ENCODE measurements at places on chromosomes 6 and 20.

- no peak for DNase-seq
Observed at GRCh38 chr20:58374027-58374850, 14.8 kb upstream of the VAPB start.

DNA sequence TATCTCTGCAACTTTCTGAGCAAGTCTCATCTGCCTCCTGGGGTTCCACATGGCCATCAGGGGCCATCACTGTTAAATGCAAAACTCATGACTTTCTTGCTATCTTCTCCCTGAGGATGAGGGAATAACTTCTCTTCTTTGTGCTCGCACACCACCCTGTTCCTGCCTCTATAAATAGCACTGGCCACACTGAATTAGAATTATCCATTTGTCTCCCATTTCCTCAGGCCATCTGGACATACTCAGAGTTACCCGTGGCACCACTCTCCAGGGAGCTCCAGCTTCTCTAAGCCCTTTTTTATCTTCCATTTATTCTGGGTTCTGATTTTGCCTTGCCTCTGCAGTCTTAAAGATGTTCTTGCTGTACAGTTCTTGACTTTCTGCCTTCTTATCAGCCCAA is 72.8 kb upstream of the ECI2 start:
- DNase-seq: no peak

DNA sequence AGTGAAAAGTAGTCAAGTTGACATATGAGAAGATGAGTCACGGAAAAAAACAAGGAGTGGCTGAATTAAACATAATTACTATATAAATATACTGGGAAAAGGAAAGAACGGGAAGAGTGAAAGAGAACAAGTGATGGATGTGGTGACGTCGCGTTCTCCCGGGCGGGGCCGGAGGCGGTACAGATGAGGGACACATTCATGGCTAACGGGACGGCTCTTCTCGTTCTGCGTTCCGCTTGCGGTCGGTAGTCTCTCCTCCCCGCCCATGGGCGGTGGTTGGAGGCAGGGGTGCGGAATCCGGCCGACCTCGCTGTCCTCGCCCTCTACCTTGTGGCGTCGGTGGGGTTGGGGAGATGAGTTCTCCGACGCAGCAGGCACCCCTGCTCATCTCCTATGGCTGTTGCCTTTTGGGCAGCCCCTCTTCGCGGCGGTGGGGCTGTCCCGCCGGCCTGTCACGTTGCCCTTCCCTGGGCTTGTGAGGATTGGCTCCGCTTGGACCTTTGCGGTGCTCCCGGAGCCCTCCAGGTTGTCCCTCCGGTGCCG is 22.5 kb downstream of the HLA-G start:
- DNase-seq: no peak

DNA sequence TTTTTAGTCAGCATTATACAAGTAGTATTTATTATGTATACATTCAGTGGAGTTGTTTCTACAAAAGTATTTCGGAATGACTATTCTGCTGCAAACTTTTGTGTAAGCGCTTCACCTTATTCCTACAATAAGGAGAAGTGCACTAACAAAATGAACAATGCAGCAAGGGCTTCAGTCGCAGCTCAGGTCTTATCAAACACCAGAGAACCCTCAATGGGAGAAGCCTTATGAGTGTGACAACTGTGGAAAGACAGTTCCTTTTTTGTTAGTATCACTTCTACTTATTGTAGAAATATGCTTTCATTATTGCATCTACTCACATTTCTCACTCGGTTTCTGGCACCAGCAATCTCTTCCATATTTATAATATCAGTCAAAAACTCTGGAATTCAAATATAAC is 18.8 kb downstream of the ZKSCAN3 start:
- DNase-seq: no peak

- no peak for DNase-seq
Observed at GRCh38 chr20:44790638-44791393, 19.5 kb downstream of the RIMS4 start.

DNA sequence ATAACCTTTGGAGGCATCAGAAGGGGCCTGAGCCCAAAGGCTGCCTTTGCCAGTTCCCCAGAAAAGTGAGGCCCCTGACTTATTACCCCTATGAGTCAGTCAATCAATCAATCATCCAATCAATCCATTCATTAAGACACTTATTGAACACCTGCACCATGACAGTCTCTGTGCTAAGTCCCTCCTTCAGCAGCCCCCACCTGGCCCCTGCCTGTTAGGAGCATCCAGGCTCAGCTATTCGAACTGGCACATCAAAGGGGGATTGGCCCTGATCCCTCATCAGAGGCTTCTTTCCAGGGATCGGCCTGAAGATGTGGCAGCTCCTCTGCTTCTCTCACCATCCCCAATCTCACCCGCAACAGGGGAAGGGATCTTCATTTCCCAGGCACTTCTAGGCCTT is 27.7 kb upstream of the VEGFA start:
- no peak for DNase-seq

GRCh38 chr6:155067956-155068615 is 73.0 kb downstream of the TIAM2 start:
- DNase-seq: no peak

- DNase-seq: no peak
Observed at GRCh38 chr6:127990074-127990473, 89.2 kb upstream of the THEMIS start.

DNA sequence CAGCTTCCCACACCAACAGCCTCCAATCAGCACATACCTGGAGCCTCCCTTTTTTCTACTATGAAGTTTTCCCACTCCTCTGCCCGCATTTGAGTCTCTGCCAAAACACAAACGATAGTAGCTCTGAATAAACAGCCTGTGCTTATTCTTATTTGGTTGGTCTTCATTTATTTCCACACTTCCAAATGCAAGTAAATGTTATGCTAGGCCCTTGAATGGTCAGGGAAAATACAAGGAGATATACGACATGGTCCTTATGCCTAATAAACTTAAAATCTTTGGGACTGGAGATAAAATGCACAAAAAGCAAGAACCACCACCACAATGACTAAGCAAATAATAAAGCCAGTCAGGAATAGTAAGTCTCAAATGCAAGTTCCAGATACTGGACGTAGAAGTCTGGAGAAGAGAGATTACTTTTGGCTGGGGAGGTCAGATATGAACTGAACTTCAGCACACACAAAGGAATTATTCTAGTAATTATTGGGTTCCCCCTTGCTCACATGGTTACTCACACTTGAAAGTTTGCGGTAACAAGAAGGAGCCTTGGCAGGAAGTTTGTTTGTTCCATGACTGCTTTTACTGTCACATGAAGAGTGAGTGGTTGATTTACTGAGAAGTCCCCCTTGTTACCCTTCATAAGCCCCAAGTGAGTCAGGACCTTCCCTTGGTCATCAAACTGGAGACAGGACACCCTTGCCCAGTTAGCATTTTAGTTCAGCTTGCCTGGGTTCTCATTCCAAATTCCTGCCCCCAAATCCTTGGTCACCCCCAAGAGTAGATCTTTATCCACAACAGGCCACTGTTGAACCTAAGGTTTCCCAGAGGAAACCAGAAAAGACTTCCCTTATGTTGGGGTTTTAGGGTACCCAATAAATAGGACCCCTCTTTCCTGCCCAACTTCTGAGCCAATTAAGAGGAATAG is 511.2 kb upstream of the JARID2 start:
- no peak for DNase-seq

- DNase-seq: no peak
Observed at GRCh38 chr20:36670665-36671357, 24.8 kb upstream of the SLA2 start.

DNA sequence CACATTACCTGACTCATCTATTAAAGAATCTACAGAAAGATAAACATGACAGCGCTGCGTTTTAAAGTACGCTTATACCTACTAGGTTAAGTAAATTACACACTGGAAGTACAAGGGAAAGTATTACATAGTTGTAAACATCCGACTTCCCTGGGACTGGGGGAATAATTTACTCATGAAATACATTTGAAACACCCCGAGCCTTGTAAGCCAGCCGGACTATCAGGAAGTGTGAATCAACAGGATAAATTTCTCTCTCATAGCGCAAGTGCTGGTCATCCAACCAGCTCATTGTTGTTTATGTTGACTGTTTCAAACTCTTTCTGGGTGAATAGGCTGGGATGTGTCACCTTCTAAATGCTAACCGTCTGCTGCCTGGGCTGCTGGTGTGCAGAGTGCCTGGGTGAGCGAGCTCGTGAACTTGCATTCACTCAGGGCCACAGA is 4.9 kb downstream of the BMP6 start:
- no peak for DNase-seq

GRCh38 chr6:12602951-12603672 is 113.5 kb upstream of the PHACTR1 start:
- DNase-seq: no peak

DNA sequence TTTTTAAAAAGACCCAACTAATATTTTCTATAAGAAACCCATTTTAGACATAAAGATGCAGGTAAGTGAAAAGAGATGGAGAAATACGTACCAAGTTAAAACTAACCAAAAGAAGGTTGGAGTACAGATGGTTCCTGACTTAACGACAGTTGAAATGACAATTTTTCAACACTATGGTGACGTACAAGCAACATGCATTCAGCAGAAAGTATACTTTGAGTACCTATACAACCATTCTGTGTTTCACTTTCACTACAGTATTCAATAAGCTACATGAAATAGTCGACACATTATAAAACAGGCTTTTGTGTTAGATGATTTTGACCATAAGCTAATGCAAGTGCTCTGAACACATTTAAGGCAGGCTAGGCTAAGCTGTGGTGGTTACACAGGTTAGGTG is 228.9 kb downstream of the RNGTT start:
- no peak for DNase-seq

DNA sequence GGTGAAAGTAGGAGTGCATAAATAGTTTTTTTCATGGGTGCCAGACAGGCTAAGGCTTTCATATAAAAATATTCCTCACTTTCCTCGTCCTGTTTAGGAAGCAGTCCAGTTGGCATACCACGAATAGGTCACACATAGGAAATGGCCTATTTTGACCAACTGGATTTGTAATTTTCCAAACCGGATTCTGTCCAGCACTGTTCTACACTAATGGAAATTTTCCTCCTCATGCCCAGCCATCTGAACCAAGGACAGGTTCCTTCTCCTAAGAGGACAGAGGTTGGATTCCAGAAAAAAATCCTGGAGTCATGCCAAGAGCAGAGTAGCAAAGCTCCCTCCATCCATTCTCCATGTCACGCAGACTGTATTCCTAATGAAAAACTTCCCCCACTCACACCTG is 43.1 kb downstream of the PANK2 start:
- no peak for DNase-seq

GRCh38 chr6:64786736-64787135 is 920.3 kb downstream of the EYS start:
- DNase-seq: no peak

DNA sequence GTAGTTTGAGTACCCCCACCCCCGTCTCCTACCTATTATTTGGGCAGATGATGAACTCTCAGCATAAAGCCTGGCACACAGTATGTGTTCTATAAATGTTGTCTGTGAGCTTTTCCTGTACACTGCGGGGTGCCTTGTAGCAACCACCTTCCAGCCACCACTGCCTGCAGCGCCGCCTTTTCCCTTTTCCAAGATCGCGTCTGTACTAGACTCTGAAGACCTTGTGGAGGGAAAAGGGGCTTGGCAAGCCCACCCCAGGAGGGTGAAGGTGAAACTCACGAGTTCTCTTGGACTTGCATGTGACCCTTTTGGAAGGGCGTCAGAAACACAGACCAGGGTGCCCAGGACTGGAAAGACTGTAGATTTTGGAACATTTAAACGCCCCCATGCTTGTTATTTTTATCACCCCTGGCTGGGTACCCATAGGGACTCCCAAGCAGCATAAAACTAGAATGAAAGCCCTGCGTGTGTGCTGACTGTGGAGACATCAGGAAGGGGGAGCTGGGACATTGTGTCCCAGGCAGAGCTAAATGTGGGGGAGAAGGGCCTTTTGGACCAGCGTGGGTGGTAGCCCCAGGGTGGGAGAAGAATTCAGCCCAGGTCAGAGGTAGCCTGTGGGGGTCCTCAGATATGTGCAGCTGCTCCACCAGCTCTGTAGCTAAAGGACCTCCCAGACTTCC is 8.3 kb downstream of the BAK1 start:
- no peak for DNase-seq

DNA sequence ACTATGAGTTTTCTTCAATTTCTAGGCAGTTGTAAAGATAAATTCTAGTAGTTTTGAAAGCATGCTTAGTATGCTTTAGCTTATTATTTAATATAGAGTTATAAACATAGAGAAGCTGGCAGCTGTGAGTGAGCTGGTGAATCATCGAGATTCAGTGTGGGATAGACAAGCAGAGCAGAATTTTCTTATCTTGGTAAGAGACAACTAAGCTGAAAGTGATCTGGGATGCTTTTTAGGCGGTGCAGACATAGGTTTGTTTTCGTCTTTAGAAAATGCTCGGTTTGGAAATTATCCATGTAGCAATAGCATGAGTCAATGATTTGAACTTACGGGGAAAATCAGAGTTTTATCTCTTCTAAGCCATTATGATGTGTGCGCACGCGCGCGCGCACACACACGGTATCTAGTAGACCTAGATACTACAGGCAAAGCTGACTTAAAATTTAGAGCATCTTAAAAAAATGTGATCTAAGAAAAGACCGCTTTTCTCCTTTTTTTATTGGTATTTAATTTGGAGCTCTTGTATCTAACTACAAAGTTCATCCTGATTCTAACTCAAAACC is 128.3 kb upstream of the MAP3K7 start:
- peak; percentile 2 for DNase-seq

DNA sequence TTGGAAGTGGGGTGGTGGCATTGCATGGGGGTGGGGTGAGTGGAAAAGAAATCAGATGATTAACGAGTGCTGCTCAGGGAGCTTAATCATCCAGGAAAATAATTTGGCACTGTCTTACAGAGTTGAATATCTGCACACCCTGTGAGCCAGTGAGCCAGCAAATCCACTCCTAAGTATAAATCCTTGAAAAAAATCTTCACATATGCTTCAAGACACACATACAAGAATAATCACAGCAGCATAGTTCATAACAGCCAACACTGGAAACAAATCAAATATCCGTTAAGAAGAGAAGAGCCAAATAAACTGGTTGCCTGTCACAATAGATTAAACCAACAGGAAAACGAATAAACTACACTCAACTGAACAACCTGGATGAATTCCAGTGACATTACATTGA is 62.8 kb downstream of the SAMD3 start:
- no peak for DNase-seq

DNA sequence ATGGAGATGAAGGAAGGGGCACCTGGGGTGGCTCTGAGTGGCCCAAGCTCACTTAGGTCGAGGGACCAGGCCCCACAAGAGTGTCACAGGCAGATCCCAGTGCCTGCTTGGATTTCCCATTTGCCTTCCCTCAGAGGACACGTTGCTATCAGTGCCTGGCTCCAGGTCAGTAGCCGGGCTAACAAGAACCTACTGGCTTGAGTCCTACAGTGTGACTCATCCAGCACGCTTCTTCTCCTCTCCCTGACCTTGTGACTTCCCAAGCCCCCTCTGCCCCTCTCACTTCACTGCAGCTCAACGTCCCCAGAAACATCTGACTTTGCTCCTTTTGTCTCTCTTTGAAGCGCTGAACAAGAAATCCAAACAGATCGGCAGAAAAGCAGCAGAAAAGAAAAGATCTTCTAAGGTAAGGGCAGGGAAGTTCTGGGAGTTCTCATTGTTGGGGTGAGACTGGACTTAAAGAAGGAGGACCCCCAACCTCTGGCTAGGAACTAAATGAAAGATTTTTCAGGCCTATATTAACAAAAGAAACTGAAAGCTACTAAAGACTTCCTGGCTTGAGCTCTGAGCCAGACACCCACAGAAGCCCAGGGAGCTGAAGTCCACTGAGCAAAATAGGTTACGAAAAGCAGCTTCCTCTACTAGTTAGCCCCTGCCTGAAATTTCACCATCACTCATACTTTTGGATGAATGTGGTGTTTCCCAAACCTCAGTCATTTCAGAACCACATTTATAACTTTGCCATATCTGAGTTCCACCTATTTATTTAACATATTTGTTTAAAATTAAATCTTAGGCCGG is 21.5 kb downstream of the ASIP start:
- DNase-seq: no peak

Measured in putamen (tissue), 1 donor.